BJ (cell line): ENCODE measurements at places on chromosomes 5 and 9.

GRCh38 chr9:100567856-100568255 is 10.0 kb upstream of the CAVIN4 start:
- DNase-seq = no peak

- no peak for DNase-seq
Observed at GRCh38 chr5:133731951-133732350, 119.6 kb upstream of the FSTL4 start.

- no peak for DNase-seq
Observed at GRCh38 chr9:15714746-15715145, 161.9 kb downstream of the CCDC171 start.

DNA sequence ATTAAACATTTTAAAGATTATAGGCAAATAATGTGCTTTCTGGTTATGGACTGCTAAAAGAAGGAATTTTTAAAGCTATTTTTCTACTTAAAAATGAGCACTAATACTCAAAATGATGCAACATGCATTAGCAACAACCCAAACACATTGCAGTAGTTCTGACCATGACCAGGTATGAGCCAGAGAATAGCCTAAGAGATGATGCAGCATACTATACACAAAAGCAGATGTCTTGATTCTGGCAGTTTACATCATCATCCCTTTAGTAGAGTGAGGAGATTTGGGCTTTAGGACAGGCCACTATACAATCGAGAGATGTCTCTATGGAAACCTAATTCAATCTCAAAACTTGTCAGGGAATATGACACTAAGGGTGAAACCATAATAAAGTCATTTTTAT is 307.1 kb downstream of the PRR16 start:
- no peak for DNase-seq

DNA sequence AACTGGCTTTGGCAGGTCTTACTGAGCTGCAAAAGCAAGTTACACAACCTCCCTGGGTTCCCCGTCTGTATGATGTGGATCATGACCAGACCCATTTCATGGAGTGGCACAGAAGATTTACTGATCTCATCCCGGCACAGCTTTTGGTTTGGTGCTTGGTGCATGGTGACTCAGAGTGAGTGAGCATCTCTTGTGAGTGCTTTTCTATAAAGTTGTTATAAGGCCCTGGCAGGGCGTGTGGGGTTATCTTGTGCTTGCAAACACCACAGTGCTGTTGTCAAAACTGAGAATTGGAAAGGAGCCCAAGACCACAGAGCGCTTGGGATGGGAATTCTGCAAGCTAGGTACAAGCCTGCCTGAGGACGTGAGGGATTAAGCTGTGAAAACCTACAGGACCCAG is 425.2 kb downstream of the GADD45G start:
- DNase-seq = no peak

GRCh38 chr5:131589510-131590348 is 45.3 kb downstream of the RAPGEF6 start:
- DNase-seq = no peak

GRCh38 chr9:114409842-114410241 is 22.1 kb upstream of the AKNA start:
- DNase-seq = no peak

DNA sequence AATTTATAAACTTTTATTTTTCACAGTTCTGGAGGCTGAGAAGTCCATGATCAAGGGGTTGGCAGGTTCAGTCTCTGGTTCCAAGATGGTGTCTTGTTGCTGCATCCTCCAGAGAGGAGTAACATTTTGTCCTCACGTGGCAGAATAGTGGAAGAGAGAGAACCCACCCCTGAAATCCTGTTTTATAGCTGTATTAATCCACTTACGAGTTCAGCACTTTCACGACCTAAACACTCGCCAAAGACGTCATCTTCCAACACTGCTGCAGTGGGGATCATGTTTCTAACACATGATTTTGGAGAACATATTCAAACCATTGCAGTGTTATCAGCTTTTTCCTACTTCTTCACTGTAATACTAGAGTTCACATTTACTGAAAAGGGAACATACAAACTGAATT is 233.0 kb upstream of the ATP10B start:
- DNase-seq = no peak

DNA sequence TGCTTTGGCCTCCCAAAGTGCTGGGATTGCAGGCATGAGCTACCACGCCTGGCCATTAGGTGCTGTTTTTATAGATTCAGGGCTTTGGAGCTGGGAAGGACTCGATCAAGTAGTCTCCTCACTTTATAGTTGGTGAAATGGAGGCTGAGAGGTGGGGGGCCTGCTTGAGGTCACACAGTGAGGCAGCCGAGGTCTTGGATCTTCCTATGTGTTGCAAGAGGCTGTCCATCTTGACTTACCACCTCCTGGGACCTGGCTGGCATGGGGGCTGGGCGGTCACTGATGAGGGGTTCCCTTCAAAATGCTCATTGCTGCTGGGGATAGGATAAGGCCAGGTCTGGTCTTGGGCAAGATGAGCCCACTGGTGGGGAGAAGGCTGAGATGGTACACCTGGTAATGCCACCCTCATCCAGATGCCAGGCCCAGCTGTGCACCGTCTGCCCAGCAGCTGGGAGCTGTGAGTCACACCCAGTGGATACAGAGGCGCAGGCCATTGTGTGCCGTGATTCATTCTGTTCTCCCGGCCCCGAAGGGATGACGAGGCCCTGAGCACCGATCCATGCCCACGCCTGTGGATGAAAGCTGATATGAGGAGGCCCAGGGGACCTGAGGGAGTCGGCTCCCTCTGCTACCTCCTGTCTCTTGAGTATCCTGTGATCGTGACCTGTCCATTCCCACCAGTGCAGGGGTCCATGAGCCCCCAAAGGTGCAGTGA is 10.5 kb upstream of the NDST1 start:
- DNase-seq = peak; percentile 66

DNA sequence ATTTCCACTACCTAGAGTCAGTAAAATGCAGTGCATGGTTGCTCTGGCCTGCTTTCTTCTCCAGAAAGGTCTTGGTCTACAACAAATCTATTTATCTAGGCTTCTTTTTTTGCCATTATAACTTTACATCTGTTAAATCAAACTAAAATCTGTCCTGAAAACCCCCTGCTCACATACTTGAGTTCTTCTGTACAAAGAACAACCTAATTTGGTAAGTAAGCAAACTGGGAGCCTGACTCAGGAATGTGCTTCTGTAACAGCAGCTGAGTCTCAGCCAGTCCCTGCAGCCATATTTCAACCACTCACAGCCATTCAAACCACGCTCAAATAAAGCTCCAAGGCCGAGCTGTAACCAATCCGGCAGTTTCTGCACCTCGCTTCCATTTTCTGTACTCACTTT is 95.8 kb downstream of the PLPP1 start:
- no peak for DNase-seq
